ENCODE measurements at places on chromosomes 13 and 19.

GRCh38 chr19:42634409-42635232, 39.9 kb upstream of the CEACAM8 start:
- DNase-seq, result peak; percentile 3

DNA sequence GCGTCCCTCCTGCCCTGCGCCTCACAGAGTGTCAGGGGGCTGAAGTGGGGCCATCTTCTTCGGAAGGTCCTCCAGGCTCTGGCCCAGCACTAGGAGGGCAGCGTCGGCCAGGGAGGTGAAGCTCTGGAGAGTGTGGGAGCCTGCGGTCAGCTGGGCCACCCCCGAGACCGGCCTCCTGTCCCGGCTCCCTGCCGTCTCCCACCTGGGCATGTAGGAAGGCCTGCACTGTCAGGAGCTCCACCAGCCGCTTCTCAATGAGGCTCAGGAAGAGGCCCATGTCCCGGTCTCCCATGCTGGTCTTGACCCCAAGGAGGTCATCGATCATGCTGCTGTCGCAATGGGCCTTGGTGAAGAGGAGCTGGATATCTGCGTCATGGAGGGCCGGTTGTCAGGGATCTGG, 27.4 kb upstream of the EMP3 start:
- DNase-seq, result no peak

DNA sequence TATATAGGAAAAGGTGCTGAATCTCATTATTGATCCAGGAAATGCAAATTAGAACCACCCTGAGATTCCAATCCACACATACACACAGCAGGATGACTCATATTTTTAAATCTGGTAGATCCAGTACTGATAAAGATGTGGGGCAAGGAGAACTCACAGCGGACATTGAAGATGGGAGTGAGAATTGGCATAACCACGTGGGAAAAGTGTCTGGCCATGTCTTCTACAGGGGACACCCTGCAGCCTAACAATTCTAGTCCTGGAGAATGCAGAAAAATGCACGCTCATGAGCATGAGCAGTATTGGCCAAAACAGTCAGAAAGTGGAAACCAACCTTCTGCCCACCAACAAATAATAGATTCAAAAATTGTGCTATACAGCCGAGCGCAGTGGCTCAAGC, 13.5 kb upstream of the BCL3 start:
- no peak for DNase-seq

- DNase-seq, result no peak
These were observed 11.5 kb downstream of the CUL4A start for GRCh38 chr13:113220877-113221276.
